ENCODE measurements at places on chromosomes 2 and 18. TPM values are rescaled to one million over a fixed set of nuclear protein-coding genes. Genes with fewer than 3 reads are reported as not detected.
A peak's percentile ranks its signal among the peaks of the same experiment; 100 is the strongest.

- no peak overlapping the region for H3K4me3 ChIP-seq
- no peaks in the 10 kb centered on the region for H3K36me3 ChIP-seq
- DNase-seq = no peak
- H3K4me1 ChIP-seq = peaks cover 6% of the 10 kb centered on the region
These were observed 9.7 kb upstream of the NAPG start for GRCh38 chr18:10516078-10516477.

- no peak overlapping the region for H3K27ac ChIP-seq
- no peak for DNase-seq
- no peaks in the 10 kb centered on the region for H3K36me3 ChIP-seq
- H3K27me3 ChIP-seq = no peaks in the 10 kb centered on the region
- H3K4me3 ChIP-seq = no peak overlapping the region
- H3K4me1 ChIP-seq = no peaks in the 10 kb centered on the region
These were observed 99.1 kb upstream of the ITGA6 start for GRCh38 chr2:172328103-172328841.

GRCh38 chr18:51425475-51425874 is 228.0 kb upstream of the MEX3C start:
- DNase-seq = no peak
- H3K4me1 ChIP-seq = no peaks in the 10 kb centered on the region
- H3K27ac ChIP-seq = no peak overlapping the region
- H3K4me3 ChIP-seq = no peak overlapping the region
- no peaks in the 10 kb centered on the region for H3K27me3 ChIP-seq
- H3K36me3 ChIP-seq = no peaks in the 10 kb centered on the region

The PARD3B gene
- not detected for total RNA-seq

DNA sequence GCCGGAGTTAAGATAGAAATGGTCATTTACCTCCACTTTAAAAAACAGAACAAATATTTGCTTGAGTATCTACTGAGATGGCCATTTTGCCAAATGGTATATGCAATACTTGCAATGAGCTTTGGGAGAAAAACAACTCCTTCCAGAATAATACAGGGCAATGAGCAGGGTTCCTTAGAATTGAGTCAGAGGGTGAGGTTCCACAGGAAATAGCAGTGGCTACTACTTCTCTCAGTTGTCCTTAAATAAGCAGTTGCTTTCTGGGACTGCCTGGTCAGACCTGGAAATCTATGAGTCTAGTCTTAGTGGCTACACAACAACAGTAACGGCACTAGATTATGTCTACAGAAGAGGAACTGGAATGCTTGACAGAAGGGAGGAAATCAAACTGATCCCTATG is 80.9 kb upstream of the CCDC85A start:
- no peaks in the 10 kb centered on the region for H3K36me3 ChIP-seq
- DNase-seq = no peak
- no peak overlapping the region for H3K4me3 ChIP-seq

- H3K27me3 ChIP-seq = no peaks in the 10 kb centered on the region
- peaks cover 100% of the 10 kb centered on the region for H3K4me1 ChIP-seq
- DNase-seq = peak; percentile 97
- peak overlapping the region; percentile 49 for H3K4me3 ChIP-seq
- no peaks in the 10 kb centered on the region for H3K36me3 ChIP-seq
These were observed 164.3 kb downstream of the BCL2 start for GRCh38 chr18:63155169-63155852.

- no peak overlapping the region for H3K4me3 ChIP-seq
- no peak for DNase-seq
- H3K27me3 ChIP-seq = no peaks in the 10 kb centered on the region
- H3K36me3 ChIP-seq = no peaks in the 10 kb centered on the region
These were observed 225.5 kb upstream of the VRK2 start for GRCh38 chr2:57821088-57821487.

DNA sequence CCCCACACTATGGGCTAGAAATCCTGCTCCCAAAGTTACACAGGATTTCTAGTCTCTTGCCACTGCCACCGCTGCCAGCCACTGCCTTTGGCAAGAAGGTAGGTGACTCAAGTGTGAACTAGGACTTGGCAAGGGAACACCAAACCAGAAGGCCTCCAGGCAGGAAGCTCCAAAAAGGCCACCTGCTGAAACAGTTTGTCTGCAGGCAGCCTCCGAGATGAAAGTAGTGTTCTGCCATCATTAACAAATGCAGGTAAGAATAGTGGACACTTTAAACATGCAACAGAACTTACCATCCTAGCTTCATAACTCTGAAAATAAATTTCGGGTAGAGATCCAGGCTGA is 3.9 kb downstream of the ANKRD44 start:
- DNase-seq = peak; percentile 59
- peaks cover 77% of the 10 kb centered on the region for H3K4me1 ChIP-seq
- H3K27me3 ChIP-seq = no peaks in the 10 kb centered on the region
- H3K4me3 ChIP-seq = peak overlapping the region; percentile 86
- peak overlapping the region; percentile 92 for H3K27ac ChIP-seq

DNA sequence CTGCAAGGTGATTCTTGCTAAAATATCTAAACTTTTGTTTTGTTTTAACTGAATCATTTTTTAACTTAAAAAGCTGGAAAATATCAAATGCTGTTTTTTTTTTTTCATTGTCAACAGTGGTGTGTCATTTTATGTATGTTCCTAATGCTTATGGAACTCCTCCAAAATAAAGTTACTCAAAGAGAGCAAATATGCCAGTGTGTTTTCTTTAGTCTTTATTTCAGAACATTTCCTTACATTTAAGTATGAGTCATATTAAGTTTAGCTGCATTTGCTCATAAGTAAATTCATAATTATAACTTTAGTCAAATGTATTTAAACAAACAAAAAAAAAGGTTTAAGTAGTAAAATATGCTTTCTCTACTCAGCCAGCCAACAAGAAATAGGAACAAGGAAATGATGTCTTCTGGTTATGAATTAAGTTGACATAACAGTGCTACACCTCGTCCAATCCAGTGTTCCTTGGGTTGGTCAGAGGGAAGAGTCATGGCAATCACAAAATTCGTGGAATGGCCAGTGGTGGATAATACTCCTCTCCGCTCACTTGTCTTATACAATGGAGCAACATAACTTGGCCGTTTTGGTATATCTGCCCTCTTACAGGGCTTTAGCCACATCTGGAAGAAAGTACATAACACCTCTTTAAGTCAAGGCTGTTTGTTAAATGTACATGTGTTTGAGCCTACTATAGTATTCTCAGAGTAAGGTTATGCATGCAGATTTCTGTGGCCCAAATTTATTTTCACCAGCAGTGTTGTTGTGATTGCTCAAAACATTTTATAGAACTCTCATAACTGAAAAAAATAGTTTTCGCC is 80.7 kb downstream of the SLC39A10 start:
- H3K4me3 ChIP-seq = no peak overlapping the region
- H3K4me1 ChIP-seq = no peaks in the 10 kb centered on the region
- DNase-seq = no peak
- peaks cover 8% of the 10 kb centered on the region for H3K36me3 ChIP-seq
- no peaks in the 10 kb centered on the region for H3K27me3 ChIP-seq
- no peak overlapping the region for H3K27ac ChIP-seq

- H3K4me1 ChIP-seq = peaks cover 37% of the 10 kb centered on the region
- no peaks in the 10 kb centered on the region for H3K36me3 ChIP-seq
- no peaks in the 10 kb centered on the region for H3K27me3 ChIP-seq
These were observed 53.8 kb upstream of the STK17B start for GRCh38 chr2:196225213-196225612.

The C2orf66 gene
- total RNA-seq = not detected

DNA sequence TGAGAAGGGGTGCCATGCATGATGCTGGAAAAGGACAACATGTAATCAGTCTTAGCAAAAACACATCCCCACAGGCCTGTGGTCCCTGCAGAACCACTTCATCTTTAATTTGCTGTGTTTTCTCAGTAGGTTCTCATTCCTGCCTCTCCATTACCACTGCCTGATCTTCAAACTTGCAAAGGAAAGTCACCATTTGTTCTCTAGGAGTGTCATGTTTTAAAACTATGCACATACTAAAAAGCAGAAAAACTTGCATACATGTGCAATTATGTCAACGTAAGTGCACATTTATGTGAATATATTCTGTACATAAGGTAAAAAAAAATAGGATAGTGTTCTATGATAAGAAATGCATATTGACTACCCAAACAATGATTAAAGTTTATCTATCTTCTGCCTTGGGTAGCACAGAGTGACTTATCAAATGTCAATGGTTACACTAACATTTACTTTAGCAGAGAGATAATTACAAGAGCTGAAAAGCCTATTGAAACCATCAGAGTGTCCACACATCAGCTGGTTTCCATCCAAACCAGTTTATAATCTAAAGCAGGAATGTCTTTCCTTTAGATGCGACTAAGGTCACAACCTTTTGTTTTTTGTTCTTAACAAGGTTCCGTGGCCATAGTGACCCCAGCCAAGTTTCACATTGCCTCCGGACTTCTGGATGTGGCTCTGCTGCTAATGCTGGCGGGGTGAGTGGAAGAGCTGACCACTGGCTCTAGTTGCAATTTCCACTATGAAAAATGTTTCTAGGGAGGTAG is 58.7 kb upstream of the RMDN2 start:
- no peaks in the 10 kb centered on the region for H3K4me1 ChIP-seq
- no peak overlapping the region for H3K4me3 ChIP-seq
- no peaks in the 10 kb centered on the region for H3K36me3 ChIP-seq
- no peaks in the 10 kb centered on the region for H3K27me3 ChIP-seq

The CHRND gene
- total RNA-seq = not detected

DNA sequence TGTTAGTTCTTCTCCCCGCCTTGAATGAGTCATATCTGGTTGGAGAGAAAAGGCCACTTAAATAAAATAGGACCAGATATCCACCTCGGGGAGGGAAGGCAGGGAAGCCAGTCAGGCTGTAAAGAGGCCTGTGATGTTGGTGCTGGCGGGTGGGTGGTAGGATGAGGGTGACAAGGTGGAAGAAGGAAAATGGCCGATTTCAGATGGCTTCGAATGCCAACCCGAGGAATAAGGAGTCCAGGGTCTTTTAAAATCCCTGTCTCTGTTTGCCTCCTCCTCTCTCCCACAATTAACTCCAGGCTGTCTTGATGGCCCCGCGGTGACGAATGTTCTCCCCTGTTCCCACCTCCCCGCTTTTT is 41.5 kb downstream of the CELF4 start:
- H3K4me1 ChIP-seq = 0 out of 2 replicates have a peak, but pooled peaks cover 3% of the 10 kb centered on the region
- no peaks in the 10 kb centered on the region for H3K36me3 ChIP-seq
- DNase-seq = no peak
- no peak overlapping the region for H3K27ac ChIP-seq

The MALT1 gene
- 21.7 TPM for total RNA-seq

GRCh38 chr2:148509288-148509902 is 135.2 kb upstream of the EPC2 start:
- H3K36me3 ChIP-seq = no peaks in the 10 kb centered on the region
- no peak overlapping the region for H3K27ac ChIP-seq
- H3K4me1 ChIP-seq = peaks cover 12% of the 10 kb centered on the region
- no peaks in the 10 kb centered on the region for H3K27me3 ChIP-seq
- peak overlapping the region; percentile 52 for H3K4me3 ChIP-seq

The ABCG8 gene
- total RNA-seq = not detected

DNA sequence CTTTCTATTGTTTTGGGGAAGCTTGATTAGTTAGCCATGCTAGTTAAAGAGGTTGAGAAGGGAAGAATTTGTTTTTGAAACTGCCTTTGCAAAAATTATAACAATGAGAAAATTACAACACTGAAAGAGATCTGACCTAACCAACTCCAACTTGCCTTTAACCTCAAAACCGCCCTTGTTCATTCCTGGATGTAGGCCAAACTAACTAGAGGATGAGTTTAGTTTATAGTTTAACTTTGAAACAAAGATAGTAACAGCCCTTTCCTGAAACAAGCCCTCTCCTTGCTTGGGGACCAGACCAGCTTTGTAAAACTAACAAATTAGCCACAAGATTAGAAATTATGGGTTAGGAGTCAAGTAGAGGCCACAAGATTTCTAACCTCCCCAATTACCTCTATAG is 713.9 kb downstream of the CPS1 start:
- no peaks in the 10 kb centered on the region for H3K36me3 ChIP-seq
- no peak overlapping the region for H3K27ac ChIP-seq
- no peaks in the 10 kb centered on the region for H3K27me3 ChIP-seq
- DNase-seq = no peak
- H3K4me1 ChIP-seq = no peaks in the 10 kb centered on the region

The VWA3B gene
- not detected for total RNA-seq

The MPV17 gene
- total RNA-seq = 126 TPM

DNA sequence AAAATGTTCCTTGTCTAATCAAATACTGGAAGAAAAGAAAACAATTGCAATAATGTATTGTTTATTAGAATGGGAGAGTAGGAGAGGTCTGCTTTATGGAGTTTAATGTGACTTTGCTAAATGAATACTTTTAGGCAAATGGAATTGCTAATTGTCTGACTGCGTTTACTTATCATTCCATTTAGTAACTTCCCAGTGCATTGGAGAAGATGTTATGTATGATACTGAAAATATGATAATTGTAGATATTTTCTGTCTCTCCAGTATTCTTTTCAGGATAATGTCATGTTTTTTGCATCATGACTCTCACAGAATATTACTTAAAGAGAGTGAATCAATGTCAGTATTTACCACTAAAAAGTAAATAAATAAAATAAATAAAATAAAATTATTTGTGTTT is 8.1 kb upstream of the ERBB4 start:
- no peak for DNase-seq
- no peaks in the 10 kb centered on the region for H3K36me3 ChIP-seq
- no peaks in the 10 kb centered on the region for H3K27me3 ChIP-seq
- no peak overlapping the region for H3K27ac ChIP-seq

- peaks cover 16% of the 10 kb centered on the region for H3K4me1 ChIP-seq
- no peaks in the 10 kb centered on the region for H3K36me3 ChIP-seq
- DNase-seq = no peak
- no peaks in the 10 kb centered on the region for H3K27me3 ChIP-seq
- H3K4me3 ChIP-seq = no peak overlapping the region
- H3K27ac ChIP-seq = no peak overlapping the region
These were observed 6.2 kb upstream of the SATB2 start for GRCh38 chr2:199463708-199464605.

- no peaks in the 10 kb centered on the region for H3K36me3 ChIP-seq
These were observed 253.2 kb downstream of the GLI2 start for GRCh38 chr2:120988700-120989511.

The CYTIP gene
- 97.7 TPM for total RNA-seq

DNA sequence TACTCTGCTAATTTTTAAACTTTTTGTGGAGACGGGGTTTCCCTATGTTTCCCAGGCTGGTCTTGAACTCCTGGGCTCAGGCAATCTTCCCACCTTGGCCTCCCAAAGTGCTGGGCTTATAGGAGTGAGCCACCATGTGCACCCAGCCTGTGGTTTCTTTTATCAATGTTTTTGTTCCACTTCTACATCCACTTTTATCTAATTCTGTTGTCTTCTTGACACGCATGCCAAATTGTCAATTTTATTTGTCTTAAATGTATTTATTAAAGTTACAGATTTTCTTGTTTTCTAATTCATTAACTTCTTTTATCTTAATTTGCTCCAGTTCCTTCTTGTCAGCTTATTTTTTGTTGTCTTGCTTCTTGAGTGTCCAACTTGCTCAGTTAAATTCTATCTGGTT is 43.8 kb upstream of the ASPRV1 start:
- H3K27ac ChIP-seq = no peak overlapping the region
- H3K36me3 ChIP-seq = no peaks in the 10 kb centered on the region
- no peak overlapping the region for H3K4me3 ChIP-seq
- no peaks in the 10 kb centered on the region for H3K27me3 ChIP-seq

DNA sequence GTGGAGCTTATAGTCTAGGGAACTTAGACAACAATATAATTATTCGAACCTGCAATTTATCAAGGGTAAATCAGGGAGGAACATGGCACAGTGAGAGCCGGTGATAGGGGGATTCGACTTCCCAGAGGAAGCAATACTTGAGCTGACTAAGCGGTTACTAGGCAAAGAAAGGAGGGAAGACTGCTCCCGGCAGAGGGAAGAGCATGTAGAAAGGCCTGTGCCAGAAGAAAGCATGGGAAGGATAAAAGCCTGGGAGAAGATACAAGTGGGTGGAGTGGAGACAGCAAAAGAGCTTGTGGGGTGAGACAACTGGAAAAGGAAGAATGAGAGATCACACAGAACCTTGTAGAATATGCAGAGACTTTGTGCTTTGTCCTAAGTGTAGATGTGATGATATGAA is 93.3 kb downstream of the MARCHF4 start:
- no peaks in the 10 kb centered on the region for H3K36me3 ChIP-seq
- no peak for DNase-seq
- H3K4me1 ChIP-seq = no peaks in the 10 kb centered on the region
- H3K27me3 ChIP-seq = no peaks in the 10 kb centered on the region
- H3K27ac ChIP-seq = no peak overlapping the region

Data from Karpas-422 (cell line).